Endodermal cell (in vitro differentiated cells): ENCODE measurements at places on chromosomes 12 and 14.
A peak's percentile ranks its signal among the peaks of the same experiment; 100 is the strongest.

- no peak for DNase-seq
Observed at GRCh38 chr12:77485961-77486854, 344.5 kb upstream of the NAV3 start.

DNA sequence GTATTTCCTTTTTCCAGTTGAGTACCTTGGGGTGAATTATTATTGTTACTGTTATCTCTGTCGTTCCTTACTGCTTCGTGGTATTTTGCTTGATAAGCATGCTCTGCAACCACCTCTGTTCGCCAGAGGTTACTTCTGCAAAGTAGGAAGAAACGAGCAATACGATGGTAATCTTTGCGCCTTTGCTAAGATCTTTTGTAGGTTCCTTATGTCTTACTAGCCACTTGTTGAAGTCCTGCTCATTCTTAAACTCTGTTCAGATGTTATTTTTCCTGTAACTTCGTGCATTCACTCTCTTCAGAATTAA, 729 bp upstream of the M6PR start:
- DNase-seq: no peak

- no peak for DNase-seq
Observed at GRCh38 chr14:65184032-65184764, 81.9 kb upstream of the MAX start.

- DNase-seq: peak; percentile 90
Observed at GRCh38 chr12:118377884-118378470, 1.6 kb downstream of the SUDS3 start.

DNA sequence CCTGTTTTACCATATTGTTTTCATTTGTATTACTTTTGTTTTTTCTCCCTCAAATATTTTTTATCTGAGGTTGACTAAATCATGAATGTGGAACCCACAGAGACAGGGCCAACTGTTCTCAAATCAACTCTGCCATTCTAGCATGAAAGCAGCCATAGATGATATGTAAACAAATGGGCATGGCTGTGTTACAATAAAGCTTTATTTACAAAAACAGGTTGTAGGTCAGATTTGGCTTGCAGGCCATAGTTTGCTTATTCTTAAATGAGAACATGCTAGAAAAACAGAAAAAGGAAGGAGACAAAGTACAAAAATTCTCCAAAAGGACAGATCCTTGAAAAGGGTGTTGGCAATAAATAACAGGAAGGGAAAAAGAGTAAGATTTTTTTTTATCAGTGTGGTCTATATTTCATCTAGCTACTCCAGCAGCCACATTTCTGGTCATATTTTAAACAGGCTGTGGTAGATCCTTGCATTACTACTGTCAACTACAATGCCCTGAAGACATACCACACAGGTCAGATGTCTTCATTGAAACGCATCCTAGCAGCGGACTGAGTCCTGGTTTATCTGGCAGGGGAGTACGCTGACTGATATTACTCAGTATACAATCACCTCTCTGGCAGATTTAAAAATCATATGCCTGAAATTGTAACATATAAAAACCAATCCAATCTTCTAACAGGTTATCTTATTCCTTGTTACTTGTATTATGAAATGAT, 42.9 kb downstream of the SPPL3 start:
- DNase-seq: no peak

- DNase-seq: no peak
Observed at GRCh38 chr14:74038020-74038859, 19.1 kb downstream of the BBOF1 start.

GRCh38 chr14:31096255-31096654, 70.1 kb upstream of the STRN3 start:
- no peak for DNase-seq

DNA sequence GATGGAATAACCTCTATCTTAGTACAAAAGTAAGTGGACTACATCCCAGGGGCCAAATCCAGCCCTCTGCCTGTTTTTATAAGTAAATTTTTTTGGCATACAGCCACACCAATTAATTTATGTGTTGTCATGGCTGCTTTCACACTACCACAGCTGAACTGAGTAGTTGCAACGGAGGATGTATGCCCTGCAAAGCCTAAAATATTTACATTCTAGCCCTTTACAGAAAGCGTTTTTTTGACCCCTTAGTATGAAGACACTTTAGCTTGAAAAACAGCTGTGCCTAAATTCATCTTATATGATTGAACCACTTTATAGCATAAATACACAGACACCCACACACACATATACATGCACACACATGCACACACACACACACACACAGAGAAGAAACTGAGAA, 501.6 kb downstream of the EGLN3 start:
- DNase-seq: no peak

- DNase-seq: no peak
Observed at GRCh38 chr12:62517887-62518286, 51.3 kb downstream of the MON2 start.

GRCh38 chr14:55339770-55340169, 68.5 kb downstream of the FBXO34 start:
- no peak for DNase-seq

DNA sequence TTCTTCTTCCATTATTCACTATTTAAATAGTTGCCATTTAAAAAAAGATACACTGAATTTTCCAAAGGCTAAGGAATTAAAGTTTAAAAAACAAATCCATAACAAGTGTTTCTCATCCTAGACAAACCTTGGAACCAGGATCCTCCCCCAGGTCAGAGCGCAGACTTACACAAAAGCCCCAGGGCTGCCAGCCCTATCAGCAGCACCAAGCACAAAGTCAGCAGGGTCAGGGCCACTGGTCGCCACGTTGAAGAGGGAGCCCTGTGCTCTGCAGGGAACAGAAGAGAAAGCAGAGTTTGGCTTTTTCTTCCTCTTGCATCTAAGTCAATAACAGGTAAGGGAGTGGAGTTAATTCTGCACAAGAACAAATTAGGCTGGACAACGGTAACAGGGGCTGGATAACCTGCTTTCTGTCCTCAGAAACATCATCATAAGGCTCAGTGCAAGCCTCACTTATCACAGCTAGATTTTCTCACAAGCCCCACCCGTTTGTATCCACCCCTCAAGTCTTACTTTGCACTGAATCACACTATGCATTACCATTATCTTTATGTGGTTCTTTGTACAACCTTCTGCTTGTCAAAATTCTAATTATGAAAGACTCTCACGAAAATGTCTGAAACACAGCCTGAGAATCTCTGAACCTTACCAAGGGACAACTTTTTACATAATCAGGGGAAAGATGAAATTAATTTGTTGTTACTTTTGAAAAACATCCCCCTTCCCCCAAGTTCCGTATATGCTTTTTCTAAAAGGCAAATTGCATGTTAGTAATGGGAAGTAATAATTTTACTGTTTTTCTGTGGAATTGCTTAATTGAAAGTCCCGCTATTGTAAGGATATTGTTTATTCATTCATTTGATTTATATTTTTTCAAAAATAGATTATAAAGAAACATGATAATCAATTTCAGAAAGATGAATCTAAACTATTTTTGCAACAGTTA, 9.6 kb downstream of the CLEC1A start:
- peak; percentile 61 for DNase-seq

DNA sequence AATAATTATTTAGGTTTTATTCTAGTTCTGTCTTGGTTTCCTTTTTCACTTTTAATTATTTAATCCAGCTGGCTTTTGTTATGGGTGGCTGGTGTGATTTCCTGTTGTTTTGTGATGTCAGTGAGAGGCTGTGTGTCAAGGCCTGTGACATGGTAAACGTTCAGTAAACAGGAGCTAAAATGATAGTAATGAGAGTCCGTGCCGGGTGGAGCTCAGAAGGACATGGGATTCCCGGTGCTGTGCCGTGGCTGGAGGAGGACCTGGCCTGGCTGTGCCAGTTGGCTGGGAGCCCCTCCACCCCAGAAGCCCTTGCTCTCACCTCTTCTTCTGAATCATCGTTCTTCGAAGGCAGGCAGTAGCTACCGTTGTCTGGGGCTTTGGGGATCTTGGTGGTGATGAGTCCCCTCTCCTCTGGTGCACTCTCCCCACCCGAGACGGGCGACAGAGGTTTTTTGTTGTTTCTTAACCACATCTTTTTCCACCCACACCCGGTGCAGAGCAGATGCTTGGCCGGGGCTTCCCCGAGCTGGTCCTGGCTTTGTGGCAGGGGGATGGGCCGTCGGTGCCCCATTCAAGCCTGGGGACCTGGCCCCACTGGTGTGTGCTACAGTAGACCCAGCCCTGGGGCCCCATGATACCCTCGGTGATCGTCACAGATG, 29.1 kb downstream of the SH2B3 start:
- DNase-seq: peak; percentile 73

GRCh38 chr12:127660961-127661360, 606.0 kb upstream of the TMEM132C start:
- no peak for DNase-seq

GRCh38 chr12:24902511-24903328, 46.2 kb downstream of the BCAT1 start:
- peak; percentile 87 for DNase-seq

- DNase-seq: peak; percentile 93
Observed at GRCh38 chr14:99266181-99267178, 5.5 kb downstream of the BCL11B start.

GRCh38 chr12:31772685-31773222, 43.9 kb upstream of the AMN1 start:
- DNase-seq: peak; percentile 58

DNA sequence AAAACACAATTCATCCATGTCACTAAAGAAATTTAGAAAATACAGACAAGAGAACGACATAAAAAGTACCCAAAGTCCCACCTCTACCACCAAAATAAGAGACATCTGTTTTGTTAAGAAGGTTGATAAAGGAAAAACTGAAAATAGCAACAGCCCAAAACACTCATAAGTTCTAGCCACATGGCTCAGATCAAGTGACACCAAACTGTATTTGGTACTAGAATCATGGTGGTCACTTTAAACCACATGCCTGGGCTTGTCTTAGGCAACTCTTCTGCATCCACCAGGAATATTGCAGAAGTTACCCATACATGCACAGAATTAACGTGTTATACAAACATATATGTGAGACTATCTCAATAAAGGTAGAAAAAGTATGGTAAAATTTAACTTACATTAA, 78.2 kb upstream of the GTF2A1 start:
- DNase-seq: no peak

DNA sequence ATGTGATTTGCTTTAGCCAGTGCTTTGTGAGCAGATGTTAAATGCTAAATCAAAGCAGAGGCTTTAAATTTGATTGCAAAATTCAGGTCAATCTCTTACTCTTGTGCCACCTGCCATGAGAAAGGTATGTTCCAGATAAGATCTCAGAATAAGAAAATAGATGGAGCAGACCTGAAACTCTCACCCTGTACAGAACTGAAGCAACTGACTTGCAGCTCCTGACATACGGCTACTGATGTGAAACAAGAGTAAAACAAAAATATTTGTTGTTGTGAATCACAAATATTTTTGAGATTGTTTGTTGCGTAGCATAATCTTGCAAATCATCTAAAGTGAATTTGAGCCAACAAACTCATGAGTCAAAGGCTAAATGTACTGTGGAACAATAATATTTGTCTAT, 3.5 kb upstream of the OSBPL8 start:
- no peak for DNase-seq
